Testis (tissue), 5 donors: ENCODE measurements at places on chromosomes 1 and 21.

DNA sequence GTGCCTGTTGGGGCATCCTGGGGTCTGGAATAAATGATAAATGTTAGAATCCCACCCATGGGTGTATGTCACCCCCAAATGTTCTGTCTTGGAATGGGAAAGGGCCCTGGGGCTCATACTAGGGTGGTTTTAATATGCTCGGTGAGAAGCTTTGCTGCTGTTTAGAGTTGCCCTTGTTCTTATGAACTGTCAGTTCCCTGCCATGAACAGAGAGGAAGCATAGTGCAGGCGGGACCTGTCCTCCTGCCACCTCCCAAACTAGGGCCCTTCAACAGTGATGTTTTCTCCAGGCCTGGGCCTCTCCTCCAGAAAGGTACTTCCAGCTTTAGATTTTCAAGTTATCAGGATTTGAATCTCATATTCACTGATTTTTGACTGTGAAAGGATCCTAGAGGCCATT is 80.7 kb upstream of the COA6 start:
- DNase-seq: no peak

GRCh38 chr21:28298251-28298672 is 694.4 kb downstream of the LTN1 start:
- no peak for DNase-seq

GRCh38 chr1:169122976-169123375 is 16.5 kb downstream of the ATP1B1 start:
- DNase-seq: no peak

GRCh38 chr1:12166834-12167492 is at the start of gene TNFRSF1B:
Gene TNFRSF1B (plus strand): TSS chr1:12166991. CDS start chr1:12167092, 101 bp downstream.
- DNase-seq: peak; percentile 59

DNA sequence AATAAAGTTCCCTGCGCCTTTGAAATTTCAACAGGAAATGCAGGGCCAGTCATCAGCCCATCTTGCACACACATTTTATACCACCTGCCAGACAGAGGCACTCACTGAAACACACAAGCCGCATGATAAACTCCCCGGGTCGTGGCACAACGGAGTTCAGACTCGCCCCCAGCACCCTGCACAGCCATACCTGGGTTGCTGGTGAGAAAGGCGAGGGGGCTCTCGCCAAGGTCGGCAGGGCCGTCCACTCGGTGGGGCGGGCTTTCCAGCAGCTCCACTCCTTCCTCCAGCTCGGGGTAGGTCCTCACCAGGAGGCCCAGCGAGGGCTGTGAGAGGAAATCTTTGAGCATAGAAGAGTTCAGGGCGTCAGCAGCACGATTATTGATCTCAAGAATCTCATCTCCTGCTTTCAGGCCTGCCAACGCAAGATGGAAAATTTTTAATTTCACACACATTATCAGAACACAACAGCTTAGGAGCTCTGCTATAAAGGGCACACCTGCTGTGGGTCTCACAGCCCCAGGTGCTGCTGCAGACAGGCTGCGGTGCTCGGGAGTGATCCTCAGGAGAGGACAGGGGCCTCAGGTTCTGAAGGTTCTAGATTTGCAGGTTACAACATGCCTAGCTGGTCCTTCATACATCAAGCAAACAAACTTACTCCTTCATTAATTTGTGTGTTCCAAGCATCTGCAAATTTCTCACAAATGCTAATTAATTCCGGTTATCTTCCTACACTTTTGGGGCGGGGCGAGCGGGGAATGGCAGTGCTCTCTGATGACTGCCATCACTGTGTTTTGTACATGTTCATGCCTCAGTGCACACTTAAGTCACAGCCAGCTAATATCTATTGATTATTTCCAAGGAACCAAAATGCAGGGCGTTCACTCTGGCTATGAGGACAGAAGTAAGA is 144.2 kb upstream of the KRTAP19-8 start:
- no peak for DNase-seq

DNA sequence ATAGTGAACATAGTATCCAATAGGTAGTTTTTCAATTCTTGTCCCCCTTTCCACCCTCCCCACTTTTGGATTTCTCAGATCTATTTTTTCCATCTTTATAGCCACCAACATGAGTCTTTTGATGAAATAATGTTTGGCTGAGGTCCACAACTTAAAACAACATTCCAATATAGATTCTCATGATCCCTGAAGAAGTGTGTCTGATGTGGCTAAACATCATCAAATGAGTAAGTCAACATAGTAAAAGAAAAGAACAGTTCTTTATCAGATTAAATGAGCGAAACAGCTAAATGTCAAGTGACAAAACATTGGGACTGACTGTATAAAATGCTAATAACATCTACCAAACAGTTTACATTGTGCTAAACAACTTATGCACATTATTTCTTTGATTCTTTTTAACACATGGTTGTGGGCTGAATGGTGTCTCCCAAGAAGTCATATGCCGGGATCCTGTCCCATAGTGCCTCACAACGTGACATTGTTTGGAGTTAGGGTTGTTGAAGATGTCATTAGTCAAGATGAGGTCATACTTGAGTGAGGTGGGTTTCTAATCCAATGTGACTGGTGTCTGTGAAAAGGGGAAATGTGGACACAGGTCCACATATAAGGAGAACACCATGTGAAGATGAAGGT is 453.6 kb downstream of the LTN1 start:
- no peak for DNase-seq

DNA sequence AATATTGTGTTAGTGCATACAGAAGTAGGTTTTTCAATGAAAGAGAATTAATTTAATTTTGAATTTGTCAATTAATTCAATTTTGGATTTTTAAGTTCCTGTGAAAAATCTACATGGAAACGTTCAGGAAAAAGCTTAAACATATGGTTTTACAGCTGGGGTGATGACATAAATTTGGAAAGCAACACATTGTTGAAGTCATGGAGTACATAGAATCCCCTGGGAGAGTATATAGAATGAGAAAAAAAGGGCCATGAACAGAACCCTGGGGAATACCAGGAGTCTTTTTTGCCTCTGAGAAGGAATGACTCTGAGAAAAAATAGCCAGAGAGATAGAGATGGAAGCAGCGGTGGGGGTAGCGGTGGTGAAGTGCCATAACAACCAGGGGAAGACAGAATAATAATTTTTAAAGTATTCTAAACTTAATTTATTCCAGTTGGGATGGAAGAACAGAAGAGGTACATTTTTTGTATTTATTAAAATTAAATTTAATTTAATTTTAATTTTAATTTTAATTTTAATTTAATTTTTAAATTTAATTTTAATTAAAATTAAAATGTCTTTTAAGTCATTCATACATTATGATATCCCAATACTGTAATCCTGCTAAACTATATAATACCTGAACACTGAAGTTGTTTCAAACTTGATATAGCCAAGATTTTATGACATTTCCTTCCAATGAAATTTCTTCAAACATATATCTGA is 48.9 kb downstream of the NME7 start:
- no peak for DNase-seq

GRCh38 chr1:28579401-28579800 is 12.7 kb upstream of the RAB42 start:
- no peak for DNase-seq

GRCh38 chr1:234743791-234744611 is 134.0 kb upstream of the IRF2BP2 start:
- DNase-seq: no peak

DNA sequence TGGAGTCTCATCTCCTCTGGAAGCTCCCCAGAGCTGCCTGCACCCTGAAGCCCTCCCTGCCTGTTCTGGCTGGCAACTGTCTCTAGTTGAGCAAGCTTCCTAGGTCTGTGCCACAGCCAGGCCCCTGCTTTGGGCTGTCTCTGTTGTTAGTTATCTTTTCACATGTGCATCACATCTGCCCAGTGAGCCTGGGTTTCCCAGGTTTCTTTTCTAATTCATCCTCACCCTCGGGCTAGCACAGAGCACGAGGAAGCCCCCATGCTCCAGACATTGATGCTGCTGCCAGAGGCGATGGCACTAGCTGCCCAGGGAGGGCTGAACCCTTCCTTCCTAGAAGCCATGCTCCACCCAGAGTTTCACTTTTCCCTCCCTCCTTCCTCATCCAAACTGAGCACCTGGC is 27.2 kb downstream of the RASSF5 start:
- no peak for DNase-seq

DNA sequence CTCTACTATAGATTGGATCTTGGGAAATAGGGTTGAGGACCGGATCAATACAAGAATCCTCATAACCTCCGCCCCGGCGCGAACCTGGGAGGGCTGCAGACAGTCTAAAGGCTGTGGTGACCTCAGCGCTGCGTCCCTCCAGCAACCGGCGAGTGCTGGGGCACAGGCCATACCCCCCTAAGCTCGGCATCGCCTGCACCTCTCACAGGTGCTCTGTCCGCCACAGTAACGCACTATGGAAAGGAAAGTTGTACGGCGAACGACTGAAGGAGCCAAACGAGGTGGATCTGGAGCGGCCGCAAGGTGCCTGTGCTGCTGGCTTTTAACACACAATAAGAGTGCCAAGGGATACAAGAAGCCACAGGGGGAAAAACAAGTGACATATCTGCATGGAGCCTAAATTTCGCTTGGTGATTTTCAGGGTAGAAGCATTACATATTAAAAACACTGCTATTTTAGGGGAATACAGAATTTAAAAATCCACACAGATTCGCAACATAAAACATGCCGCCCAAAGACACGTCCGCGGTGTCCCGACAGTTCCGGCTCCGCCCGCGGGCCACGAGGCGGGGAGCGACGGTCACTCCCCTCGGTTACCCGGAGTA is 1.4 kb upstream of the RBM15 start:
- peak; percentile 61 for DNase-seq

- no peak for DNase-seq
Measured at GRCh38 chr1:10625076-10625475, 150.3 kb downstream of the PEX14 start.

GRCh38 chr1:54774820-54775498 is 10.6 kb upstream of the PARS2 start:
- peak; percentile 85 for DNase-seq

DNA sequence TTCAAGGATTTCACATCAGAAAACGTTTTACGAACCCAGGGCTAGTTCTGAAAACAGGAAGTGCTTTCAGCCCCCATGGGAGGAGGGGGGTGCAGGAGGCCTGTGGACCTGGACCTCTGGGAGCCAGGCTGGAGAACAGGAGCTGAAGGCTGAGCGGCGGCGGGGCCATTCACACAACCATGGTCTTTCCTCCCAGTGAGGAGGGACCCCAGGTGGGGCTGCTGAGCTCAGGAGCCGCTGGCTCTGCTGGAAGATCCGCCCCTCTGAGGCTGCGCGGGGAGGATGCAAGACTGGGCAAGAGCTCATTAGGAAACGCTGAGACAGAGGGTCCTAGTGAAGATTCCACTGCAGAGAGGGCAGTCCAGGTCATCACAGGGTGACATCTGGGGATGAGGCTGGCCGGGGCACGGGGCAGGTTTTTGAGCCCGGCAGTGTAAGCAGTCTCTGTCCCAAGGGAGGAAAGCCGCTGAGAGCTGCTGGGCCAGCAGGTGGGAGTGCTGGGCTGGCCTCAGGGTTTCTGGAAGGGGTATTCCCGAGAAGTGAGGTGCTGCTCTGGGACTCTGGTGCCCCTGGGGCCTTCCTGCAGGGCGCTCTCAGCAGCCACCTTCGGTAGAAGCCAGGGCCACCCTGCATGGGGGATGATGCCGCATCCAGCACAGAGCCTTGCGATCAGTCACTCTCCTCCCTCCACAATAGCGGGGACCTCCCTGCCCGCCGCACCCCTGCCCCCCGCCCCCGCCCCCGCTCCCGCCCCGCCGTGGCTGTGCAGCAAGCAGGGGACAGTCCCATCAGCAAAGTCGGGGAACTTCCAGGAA is 7.5 kb downstream of the MX2 start:
- peak; percentile 25 for DNase-seq

GRCh38 chr1:85137660-85138059 is 63.2 kb downstream of the SYDE2 start:
- no peak for DNase-seq

DNA sequence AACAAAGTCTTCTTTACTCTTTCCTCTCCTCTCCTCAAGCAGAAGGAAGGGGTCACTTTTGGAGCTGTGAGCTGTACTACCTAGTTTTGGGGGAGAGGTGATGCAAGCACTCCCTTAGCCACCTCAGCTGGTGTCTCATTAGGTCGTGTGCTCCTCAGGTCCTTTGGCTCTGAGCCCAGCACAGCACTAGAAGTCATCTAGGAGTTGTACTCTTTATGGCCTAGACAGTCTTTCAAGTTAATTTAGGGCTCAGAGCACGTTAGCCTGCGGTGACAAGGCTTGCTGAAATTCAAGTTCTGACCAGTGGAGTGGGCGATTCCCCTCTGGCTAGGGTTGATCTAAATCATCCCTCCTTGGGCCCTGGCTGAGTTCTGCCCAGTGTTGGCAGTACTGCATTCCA is 48.0 kb upstream of the WDR26 start:
- DNase-seq: no peak

GRCh38 chr21:32256873-32257620 is 21.8 kb downstream of the MIS18A start:
- DNase-seq: peak; percentile 83

- DNase-seq: no peak
Measured at GRCh38 chr1:240524356-240525069, 87.4 kb downstream of the GREM2 start.

- no peak for DNase-seq
Measured at GRCh38 chr1:221776495-221777301, 34.8 kb upstream of the DUSP10 start.

GRCh38 chr21:42276526-42277154 is 38.6 kb downstream of the TFF3 start:
- no peak for DNase-seq

DNA sequence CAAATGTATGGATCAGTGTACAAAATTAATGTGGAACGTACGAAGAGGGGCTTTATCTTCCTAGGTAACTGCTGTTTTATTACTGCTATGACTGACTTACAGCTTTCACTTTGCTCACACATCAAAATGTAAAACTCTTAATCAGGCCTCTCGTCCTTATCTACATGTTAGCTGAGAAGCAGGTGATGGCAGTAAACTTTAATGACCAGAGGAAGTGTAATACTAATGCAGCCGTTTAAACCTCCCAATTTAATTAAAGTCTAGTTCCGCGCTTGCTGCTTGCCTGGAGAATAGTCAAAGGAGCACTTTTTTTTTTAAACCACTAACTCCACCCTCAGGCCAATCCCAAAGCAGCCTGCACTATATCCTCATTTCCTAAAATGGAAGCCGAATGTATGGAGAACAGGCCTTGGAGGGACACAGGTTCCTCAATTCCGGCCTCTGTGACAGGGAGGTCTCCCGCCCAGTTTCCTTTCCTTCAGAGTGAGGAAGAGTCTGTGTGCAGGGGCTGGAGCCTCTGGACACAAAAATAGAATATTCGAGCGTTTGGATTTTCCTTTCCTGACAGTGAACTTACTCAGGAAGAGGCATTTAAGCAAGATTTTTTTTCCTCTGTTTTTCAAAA is 36.7 kb upstream of the RASAL2 start:
- DNase-seq: no peak
